Gastroesophageal sphincter (tissue), 4 donors: ENCODE measurements at places on chromosomes 1 and 21.

GRCh38 chr1:223358826-223359225 lies 5.2 kb downstream of the SUSD4 start:
- no peak for ATAC-seq

DNA sequence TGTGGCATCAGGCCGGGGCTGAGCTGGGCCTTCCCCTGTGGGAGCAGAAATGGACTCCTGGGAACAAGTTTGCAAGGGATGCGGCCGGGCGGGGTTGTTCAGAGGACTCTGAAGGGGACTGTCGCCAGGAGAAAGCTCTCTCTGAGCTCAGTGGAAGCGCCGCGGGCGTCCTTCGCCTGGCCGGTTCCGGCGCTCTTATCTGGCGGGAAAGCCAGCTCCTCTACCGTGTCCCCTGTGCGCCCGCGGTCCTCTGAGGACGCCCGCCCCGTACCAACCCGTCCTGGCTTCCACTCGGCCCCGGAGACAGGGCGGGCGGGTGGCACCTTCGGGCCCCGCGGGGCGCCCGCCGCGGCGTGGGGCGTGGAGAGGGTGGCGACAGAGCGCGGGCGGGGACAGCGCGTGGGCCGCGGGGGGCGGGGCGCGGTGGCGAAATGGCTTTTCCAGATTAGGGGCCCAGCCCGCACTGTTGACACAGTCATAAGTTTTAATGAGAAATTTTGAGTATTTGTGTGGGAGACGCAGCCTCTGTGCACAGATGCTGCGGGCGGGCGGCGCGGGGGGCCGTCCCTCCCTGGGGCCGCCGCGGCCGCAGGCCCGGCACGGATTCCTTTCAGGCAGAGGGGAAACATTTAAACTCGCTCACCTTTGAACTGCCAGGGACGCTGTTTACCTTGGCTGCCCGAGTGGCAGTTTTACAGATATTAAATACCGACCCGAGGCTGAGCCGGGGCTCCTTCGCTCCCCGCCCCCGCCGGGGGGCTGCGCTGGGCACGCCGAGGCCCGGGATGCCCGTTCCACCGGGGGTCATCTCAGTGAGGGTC lies 70.2 kb downstream of the FOXD2 start:
- peak; percentile 55 for ATAC-seq

DNA sequence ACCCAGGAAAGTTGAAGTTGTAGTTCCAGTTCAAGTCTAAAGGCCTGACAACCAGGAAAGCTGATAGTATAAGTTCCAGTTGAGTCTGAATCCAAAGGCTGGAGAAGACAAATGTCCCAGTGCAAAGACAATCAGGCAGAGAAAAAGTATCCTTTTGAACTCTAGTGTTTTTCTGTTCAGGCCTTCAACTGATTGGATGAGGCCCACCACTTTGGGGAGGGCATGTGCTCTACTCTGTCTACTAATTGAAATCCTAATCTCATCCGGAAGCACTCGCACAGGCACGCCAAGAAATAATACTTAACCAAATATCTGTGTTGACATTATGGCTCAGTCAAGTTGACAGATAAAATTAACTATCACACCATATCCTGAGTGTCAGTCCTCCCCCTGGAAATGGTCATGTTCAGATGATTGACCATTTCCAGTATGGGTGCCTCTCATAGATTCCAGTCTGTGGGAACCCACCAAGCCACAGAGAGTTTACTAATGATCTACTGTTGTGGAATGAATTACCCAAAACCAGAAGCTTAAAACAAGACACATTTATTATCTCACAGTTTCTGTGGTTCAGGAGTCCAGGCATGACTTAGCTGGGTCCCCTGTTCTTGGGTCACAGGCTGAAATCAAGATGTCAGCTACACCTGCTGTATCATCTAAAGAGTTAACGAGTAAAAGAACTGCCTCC lies 296.3 kb upstream of the ZP4 start:
- no peak for ATAC-seq

GRCh38 chr1:177133977-177134538 lies 30.5 kb downstream of the ASTN1 start:
- no peak for ATAC-seq

- ATAC-seq, result no peak
These were observed 1.5 kb downstream of the RO60 start for GRCh38 chr1:193060938-193061337.

DNA sequence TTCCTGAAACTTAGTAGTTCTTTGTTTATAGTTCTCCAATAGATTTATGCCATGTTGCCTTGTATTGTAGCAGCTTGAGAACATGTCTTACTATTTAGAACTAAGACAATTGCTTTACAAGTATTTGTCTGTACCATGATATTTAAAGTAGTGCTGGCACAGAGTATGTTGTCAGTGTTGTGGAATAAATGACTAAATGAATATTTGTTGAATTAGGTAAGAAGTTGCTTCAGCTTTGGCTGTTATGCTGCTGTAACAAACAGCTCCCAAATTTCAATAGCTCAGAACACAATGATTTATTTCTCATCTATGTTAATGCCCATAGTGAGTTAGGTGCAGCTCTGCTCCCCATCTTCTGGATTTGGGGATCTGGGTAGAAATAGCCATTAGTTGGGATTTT lies 90.2 kb upstream of the VCAM1 start:
- ATAC-seq, result peak; percentile 61

DNA sequence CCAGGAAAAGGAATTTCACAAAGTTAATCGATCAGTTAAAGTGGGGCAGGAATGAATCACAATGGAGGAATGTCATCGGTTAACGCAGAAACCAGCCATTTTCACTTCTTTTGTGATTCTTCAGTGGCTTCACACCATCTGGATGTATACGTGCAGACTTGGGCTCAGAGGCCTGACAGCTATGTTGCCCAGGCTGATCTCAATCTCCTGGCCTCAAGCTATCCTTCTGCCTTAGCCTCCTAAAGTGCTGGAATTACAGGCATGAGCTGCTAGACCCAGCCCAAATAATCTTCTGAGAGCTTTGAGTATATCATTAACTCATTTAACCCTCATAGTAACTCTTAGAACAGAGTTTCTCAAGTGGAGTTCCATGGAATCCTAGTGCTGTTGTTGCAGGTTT lies 126.5 kb upstream of the VANGL1 start:
- ATAC-seq, result no peak

- no peak for ATAC-seq
These were observed 12.7 kb upstream of the HEYL start for GRCh38 chr1:39652105-39652504.

DNA sequence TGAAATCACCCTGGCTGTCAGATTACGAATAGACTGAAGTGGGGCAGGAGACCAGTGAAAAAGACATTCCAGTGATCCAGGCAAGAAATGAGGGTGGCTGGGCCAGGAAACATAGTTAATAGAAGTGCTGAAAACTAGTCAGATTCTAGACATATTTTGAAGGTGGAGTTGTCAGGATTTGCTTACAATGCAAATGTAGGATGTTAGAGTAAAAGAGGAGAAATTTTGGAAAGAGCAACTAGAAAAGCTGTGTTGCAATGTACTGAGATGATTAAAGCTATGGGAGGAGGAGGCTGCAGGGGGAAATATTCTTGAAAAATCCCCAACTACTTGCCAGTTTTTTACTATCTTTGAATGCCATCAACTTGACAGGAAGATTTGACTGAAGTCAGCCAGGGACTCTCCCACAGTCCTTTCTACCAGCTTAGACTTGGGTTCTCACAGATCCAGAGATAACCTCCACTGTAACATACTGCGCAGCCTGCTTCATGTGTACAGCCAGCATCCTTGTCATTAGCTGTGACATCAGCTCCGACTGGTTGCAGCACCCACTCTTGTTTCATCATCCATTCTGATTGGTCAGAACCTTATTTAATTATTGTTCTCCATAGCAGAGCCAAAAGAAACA lies 109.7 kb downstream of the TSEN15 start:
- peak; percentile 79 for ATAC-seq

- ATAC-seq, result no peak
These were observed 47.6 kb downstream of the LACTBL1 start for GRCh38 chr1:22925111-22925510.

- no peak for ATAC-seq
These were observed 4.8 kb downstream of the DEDD start for GRCh38 chr1:161127649-161128048.

DNA sequence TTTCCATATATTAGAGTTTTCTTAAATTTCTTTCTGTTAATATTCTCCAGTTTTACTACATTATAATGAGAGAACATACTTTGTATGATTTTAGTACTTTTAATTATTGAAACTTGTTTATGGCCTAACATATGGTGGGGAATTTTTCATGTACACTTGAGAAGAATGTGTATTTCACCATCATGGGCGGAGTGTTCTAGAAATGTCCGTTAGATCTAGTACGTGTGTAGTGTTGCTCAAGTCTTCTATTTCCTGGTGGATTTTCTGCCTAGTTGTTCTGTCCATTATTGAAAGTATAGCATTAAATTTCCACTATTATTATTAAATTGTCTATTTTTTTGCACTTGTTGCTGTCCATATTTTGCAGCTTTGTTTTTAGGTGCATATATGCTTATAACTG lies 64.0 kb upstream of the RGS21 start:
- ATAC-seq, result no peak
